Omental fat pad (tissue), 4 donors: ENCODE measurements at places on chromosomes 16 and 17. TPM values are rescaled to one million over a fixed set of nuclear protein-coding genes. Genes with fewer than 3 reads are reported as not detected.

The HOXB1 gene
- total RNA-seq = not detected

GRCh38 chr16:52545222-52545897 is 1.6 kb downstream of the TOX3 start:
- DNase-seq = no peak

DNA sequence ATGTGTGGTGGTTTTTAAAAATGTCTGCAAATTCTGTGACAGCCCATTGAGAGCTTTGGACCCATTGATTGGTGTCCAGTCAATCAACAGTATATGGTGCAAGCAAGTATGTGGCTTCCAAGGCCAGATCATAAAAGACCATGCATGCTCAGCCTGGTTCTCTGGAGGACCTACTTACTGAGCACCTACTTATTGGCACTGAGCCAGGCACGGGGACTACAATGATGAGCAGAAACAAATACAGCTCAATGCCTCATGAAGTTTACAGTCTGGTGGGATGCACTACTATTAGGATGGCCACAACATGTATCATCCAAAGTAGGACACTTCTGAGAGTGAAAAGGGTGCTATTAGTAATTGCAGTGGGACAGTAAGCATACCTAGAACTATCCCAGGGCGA is 7.2 kb upstream of the EMP2 start:
- no peak for DNase-seq

- DNase-seq = no peak
Observed at GRCh38 chr16:82782715-82783251, 156.0 kb downstream of the CDH13 start.

DNA sequence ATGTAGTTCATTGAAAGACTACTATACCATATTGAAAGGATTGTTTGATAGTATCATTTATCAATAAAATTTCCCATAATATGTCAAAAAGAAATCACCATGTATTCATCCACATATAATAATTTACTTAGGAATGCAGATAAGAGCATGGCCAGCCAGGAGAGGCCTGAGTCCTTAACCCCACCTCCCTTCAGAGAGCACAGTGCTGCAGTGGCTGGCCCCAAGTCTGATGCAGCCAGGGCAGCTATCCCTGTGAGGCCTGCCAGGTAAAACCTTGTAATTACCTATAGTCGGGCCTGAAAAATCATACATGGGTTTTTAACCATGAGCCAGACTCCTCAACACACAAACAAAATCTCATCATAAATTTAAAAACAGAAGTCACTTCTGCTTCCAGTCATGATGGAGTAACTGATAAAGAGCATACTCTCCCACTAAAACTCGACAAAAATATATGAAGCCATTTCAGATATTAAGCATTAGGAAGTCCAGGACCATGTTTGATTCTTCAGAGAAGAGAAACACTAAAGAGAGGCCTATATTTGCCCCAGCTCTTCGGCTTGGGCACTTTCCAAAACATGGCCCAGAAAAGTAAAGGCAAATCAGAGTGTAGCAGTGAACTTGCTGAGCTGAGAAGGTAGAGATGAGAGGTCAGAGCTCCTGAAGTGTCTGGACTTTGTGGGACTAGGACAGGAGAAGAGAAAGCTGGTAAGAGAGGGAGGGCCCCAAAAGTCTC is 40.9 kb upstream of the CCNF start:
- no peak for DNase-seq
